ENCODE measurements at places on chromosomes 4 and X. TPM values are rescaled to one million over a fixed set of nuclear protein-coding genes. Genes with fewer than 3 reads are reported as not detected.

DNA sequence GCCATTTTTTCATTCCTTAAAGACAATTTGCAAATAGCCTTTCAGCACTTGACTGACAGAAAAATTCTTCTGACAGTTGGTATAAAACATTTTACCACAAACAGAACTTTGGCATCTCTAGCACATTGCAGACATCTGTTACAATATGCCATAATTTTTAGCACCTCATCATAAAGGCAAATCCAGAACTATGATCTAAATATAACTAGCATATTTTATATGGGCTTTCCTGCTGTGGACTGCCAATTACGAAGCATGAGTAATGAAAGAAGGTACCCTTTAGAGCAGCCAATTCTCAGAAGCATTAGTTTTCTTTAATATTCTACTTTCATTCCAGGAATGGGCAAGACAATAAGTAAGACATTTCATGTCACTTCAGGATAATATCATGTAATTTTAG lies 647.4 kb upstream of the GALNT7 start:
- DNase-seq = no peak
- H3K27ac ChIP-seq = no peak overlapping the region
- no peaks in the 10 kb centered on the region for H3K27me3 ChIP-seq
- no peak overlapping the region for H3K4me3 ChIP-seq

Gene OTC
- 0.69 TPM for total RNA-seq

GRCh38 chr4:38323141-38323641 lies 340.8 kb upstream of the KLF3 start:
- peaks cover 19% of the 10 kb centered on the region for H3K4me1 ChIP-seq
- no peak for DNase-seq
- H3K4me3 ChIP-seq = no peak overlapping the region
- no peaks in the 10 kb centered on the region for H3K27me3 ChIP-seq

Gene DOCK11
- total RNA-seq = 29.3 TPM

DNA sequence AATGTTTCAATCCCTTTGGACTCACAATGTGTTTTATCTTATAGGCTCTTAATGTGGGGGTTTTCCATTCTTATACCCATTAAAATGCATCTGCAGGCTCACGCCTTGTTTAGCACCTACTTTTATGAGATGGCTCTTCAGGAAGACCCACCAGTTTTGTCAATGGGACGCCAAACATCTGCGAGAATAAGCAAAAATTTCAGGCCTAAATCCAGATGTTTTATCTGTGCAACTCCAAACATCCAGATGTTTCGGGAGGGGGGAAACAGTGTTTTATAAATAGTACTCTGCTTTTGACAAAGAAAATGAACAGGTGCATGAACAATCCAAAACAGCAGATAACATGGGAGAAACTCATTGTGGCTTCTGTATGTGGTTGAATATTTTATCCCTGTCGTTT lies 342.8 kb downstream of the DHX15 start:
- H3K27ac ChIP-seq = no peak overlapping the region
- H3K4me3 ChIP-seq = no peak overlapping the region
- no peaks in the 10 kb centered on the region for H3K4me1 ChIP-seq
- H3K27me3 ChIP-seq = no peaks in the 10 kb centered on the region
- H3K36me3 ChIP-seq = no peaks in the 10 kb centered on the region

- DNase-seq = no peak
- H3K27ac ChIP-seq = no peak overlapping the region
- H3K36me3 ChIP-seq = no peaks in the 10 kb centered on the region
- H3K27me3 ChIP-seq = no peaks in the 10 kb centered on the region
- H3K4me1 ChIP-seq = no peaks in the 10 kb centered on the region
Observed at GRCh38 chr4:158934996-158935669, 166.3 kb downstream of the FNIP2 start.

DNA sequence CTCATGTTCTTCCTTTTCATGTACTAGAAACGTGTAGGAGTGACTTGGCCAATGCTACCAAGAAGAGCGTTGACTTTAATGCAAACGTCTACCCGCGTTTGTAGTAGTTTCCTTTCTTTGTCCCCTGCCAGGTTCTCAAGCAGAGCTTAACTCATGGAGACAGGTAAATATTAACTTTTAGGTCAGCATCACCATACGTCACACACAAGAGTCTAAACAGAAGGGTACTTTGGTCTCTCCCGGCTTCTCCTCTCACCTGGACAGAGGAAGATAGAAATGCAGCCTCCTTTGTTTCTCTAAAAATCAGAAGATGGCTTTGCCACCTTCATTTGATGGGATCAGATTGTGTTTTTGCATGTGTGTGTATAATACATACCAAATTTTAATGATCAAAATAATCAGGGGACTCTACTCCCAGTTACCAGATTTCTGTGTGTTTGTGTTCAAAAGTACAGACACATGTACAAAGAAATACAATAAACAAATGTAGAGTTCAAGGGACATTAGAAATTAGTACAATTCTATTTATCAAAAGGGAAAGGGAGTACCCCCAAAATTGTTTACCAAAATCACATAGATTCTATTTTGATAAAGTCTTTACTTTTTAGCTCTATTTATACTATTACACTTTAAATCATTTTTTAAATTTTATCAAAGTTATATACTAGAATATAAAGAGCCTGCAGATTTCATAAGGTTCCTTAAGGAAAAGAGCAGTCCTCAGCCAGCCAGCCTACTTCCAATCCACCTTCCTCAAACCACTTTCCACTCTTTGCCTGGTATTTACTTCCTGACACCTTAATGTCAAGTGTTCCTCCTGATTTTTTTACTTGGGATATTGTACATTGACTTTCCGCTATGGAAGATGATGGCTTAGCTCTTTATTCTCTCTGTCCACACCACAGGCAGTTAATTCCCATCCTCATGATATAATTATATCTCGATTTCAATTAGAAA lies 195.5 kb downstream of the RELL1 start:
- no peaks in the 10 kb centered on the region for H3K4me1 ChIP-seq
- H3K36me3 ChIP-seq = no peaks in the 10 kb centered on the region
- no peaks in the 10 kb centered on the region for H3K27me3 ChIP-seq
- no peak overlapping the region for H3K27ac ChIP-seq

Gene HS6ST2
- 2.5 TPM for total RNA-seq

DNA sequence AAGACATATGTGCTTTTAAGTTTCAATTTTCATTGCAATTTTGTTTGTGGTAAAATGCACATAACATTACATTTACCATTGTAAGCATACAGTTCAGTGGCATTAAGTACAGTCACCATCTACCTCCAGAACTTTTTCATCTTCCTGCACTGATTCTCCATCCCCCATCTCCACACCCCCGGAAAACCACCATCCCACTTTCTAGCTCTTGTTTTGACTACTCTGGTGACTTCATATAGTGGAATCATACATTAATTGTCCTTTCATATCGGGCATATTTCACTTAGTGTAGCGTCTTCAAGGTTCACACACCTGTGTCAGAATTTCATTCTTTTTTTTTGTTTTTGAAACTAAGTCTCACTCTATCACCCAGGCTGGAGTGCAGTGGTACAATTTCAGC lies 143.5 kb downstream of the GPR143 start:
- no peak overlapping the region for H3K27ac ChIP-seq
- no peaks in the 10 kb centered on the region for H3K4me1 ChIP-seq
- no peak overlapping the region for H3K4me3 ChIP-seq
- no peak for DNase-seq
- no peaks in the 10 kb centered on the region for H3K27me3 ChIP-seq
- H3K36me3 ChIP-seq = no peaks in the 10 kb centered on the region

DNA sequence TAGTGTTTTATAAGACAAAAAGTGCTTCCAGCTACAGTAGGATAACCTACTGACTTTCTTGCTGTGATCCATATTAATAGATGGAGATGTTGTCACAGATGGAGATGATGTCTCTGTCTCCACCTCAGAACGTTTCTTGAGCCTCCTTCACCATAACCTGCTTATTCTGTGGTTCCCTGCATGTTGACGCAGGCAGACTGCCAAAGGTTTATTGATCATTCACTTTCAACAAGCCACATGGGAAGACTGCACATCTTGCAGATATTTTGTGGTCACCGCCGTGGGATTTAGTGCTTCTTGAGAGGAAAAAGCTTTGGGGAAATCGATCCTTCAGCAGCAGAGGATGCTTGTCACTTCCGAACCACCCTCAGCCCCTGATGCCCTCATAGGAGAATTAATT lies 943.0 kb upstream of the PRKX start:
- no peaks in the 10 kb centered on the region for H3K36me3 ChIP-seq
- H3K4me3 ChIP-seq = no peak overlapping the region
- H3K27ac ChIP-seq = no peak overlapping the region

DNA sequence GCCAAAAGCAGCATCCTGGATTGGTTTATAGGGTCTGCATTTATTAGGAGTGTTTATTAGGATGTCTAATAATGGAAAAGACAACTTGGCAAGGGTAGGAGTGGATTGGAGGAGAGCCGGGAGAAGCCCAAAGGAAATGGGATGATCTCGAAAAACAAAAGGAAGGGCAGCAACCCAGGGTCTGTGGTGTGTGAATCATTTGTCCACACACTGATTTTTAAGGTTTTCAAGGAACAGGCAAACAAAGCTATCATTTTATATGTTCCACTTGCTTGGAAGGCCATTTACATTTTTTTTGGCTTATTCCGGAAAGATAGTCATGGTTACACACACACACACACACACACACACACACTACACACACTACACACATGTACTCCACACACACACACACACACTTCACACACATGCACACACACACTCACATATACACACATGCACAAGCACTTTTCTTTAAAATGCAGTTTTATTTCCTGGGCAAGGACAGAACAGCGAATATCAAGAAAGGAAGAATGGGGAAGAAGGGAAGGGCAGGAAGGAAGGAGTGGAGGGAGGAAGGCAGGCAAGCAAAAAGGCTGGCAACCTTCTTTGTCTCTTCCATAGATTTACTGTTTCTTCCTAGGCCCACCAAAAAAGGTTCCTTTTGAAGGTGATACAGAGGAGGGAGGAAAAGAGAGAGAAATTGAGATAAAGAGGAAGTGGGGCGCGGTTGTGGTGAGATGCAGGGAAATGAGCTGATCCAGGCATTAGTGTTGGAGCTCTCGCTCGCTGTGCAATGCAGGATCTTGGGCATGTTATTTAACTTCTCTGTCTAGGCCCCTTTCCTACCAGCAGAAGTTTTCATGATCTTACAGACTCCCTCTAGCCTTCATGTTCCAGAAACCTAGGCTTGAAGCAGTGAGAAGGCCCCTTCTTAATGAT lies 88.6 kb upstream of the MAML3 start:
- peak; percentile 58 for DNase-seq
